Psoas muscle (tissue), 8 donors: ENCODE measurements at places on chromosomes 7 and 10. TPM values are rescaled to one million over a fixed set of nuclear protein-coding genes. Genes with fewer than 3 reads are reported as not detected.
A peak's percentile ranks its signal among the peaks of the same experiment; 100 is the strongest.

- no peak for DNase-seq
Measured at GRCh38 chr7:80783678-80784327, 135.0 kb downstream of the SEMA3C start.

Gene AKAP9
- polyA plus RNA-seq, result 6.0 TPM

DNA sequence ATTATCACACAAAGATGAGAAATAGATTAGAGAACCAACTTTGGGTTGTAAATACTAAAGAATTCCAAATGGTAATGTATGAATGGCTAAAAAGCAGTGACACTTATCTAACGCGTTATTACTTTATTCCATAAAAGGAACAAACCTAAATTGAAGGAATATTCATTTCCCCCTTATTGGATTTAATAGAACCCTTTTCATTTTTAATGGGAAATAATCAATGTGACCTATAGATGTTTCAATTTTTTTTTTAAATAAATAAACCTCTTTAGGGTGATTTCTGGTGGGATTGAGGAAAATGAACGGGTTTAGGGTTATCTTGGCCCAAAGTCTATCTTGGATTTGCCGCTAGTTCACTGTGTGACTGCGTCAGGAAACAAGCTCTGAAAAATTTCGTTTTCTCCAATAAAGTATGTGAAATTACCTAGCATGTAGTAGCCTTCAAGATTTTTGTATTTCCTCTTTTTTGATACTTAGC, 1.9 kb upstream of the ACBD5 start:
- DNase-seq, result no peak

DNA sequence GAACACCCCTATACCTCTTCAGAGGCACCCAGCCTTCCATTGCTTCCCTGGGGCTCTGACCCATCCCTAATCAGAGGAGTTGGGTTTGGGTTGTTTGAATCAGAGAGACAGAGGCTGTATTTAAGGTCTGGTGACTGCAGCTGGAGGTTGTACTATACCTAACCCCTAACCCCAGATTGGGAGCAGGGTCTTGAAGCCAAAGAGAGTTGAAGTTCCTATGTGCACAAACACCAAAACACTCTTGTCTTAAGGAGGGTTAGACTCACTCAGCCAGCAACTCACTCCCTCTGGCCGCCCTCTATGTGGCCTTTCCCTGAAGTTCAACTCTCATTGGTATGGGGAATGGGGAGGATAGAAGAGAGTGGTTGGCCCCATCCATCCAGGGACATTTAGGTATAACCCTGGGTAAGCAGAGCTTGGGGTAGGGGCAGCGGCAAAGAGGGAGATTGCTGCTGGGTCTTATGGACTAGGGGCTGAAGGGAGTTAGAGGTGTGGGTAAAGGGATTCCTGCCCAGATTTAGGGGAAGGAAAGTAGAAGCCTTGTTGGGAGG, 80.0 kb downstream of the PAX2 start:
- no peak for DNase-seq

DNA sequence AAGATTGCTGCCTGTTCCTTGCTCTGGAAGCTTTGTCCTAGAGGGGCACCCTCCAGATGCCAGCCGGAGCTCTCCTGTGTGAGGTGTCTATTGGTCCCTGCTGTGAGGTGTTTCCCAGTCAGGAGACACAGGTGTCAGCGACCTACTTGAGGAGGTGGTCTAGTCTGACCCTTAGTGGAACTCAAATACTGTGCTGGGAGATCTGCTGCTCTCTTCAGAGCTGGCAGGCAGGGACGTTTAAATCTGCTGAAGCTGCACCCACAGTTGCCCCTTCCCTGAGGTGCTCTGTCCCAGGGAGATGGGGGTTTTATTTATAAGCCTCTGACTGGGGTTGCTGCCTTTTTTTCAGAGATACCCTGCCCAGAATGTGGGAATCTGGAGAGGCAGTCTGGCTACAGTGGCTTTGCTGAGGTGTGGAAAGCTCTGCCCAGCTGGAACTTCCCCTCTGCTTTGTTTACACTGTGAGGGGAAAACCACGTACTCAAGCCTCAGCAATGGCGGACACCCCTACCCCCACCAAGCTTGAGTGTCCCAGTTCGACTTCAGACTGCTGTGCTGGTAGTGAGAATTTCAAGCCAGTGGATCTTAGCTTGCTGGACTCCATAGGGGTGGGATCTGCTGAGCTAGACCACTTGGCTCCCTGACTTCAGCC, 119.2 kb downstream of the PPP1R9A start:
- no peak for DNase-seq

DNA sequence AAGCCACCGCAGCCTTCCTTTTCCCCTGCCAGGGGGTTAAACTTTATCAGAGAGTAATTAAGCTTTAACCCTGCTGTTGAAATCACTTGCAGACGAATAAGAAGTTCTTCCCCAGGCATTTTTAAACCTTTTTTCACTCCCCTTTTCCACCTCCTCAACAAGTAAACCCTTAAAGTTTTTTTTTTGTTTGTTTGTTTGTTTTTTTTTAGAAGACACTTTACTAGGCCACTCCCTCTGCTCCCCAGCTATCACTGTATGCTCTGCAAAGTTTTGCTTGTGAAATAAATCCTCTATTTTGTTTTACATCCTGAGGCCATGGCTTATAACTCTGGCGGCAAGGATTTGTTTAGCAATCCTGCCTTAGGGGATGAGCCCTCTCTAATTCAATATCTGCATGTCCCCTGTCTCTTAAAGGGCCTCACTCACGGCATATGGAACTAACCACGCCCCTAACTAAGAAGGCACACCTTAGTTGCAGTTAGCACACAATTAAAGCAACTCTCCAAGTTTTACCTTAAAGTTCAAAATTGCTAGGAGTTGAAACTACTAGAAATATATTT, 1354.7 kb upstream of the LRRTM3 start:
- DNase-seq, result no peak

GRCh38 chr7:148978091-148978490, 50.2 kb downstream of the PDIA4 start:
- no peak for DNase-seq

Gene ADGRA1
- 0.05 TPM for polyA plus RNA-seq

DNA sequence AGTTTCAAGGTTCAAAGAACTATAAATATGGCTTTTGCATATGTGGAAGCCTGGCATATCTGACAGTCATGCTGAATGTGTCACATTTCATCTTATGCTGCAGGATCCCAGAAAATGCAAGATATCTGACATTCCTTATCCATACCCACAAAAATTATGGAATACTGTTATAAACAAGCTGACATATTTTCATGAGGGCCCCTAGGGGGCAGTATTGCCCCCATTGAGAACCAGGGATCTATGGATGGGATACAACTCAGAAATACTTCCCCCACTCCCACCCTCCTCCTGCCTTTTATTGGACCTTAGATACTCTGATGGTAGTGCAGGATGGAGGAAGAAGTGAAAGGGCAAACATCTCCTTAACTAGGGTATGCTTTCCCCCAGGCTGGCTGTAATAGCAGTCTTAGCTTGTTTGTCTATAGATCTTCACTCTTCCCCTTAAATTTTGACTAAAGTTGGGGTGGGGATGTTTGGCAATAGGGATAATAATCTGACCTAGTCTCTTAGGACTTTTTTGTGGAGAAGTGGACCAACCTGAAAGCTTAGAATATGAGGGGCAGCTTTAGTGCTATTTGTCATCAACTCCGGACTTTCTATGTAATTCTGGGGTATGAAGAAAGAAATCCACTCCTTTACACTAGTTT, 3.5 kb upstream of the GNGT1 start:
- DNase-seq, result no peak

DNA sequence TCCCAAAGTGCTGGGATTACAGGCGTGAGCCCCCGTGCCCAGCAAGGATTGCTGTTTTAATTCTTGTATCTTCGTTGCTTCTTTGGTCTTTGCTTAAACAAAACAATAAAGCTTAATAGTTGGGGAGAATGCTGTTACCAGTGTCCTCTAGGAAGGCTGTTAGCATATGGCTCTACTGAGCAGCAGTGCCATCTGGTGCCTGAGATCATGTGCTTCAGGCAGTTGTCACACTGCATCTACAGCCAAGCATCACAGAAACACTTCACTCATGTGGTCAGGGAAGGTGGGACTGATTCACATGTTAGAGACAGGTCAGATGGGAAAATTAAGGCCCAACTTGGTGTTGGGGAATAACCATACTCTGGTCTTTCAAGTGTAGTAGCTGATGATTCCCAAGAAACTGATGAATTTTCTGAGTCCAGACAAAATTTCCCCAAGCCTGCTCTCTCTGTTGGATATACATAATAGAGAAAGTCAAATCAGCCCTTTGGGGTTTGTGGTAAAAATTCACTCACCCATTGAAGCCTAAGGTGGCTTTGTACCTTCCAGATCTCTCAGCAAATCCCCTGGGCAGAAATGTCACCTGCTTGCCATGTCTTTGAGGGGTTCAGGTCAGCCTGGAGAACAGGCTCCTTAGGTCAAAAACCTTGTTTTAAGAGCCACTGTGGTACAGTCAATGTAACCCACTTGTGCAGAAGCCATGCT, 28.4 kb downstream of the UBE2D4 start:
- no peak for DNase-seq

Gene SLC26A3
- not detected for polyA plus RNA-seq

DNA sequence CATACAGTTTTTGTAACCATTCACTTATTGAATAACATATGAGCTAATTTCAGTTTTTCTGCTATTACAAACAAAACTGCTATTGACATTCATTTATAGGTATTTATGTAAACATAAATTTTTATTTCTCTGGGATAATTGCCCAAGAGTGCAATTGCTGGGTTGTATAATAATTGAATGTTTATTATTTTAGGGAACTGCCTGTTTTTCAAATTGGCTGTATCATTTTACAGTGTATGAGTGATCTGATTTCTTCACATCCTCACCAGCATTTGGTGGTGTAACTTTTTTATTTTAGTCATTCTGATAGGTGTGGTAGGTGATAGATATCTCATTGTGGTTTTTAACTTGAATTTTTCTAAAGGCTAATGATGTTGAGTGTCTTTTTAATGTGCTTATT, 26.4 kb downstream of the KIF11 start:
- DNase-seq, result no peak

DNA sequence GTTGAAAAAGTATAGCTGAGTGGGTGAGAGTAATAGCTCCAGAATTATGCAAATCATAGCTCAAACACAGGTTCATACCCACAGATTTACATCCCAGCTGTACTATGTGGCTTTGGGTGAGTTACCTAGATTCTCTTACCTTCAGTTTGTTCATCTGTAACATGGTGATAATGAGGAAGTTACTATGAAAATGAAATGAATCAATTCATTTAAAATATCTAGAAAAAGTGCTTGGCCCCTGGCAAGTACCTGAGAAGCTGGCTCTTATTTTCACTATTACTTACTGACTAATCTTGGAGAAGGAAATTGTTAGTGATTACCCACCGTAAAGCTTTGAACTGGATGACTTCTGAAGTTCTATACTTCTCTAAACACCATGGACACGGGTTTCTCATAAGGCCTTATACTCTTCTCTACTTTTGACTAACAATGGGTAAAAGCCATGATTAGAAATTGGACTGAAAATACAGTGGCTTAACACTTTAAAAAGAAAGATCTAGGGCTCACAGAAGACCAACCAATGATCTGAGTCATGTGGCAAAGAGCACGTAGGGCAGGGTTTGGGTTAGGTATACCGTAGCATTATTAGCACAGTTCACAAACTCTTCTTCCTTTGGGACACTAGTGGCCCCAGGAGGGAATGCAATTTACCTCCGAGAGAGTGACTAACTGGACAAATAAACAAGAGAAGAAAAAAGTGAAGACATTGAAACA, 149.2 kb downstream of the PLPP4 start:
- no peak for DNase-seq

- peak; percentile 75 for DNase-seq
Measured at GRCh38 chr10:78952686-78953085, 116.1 kb upstream of the ZMIZ1 start.

Gene C10orf62
- polyA plus RNA-seq, result 0.13 TPM

- DNase-seq, result no peak
Measured at GRCh38 chr10:131678171-131678570, 222.6 kb upstream of the PPP2R2D start.

GRCh38 chr7:23394488-23395171, 75.7 kb downstream of the IGF2BP3 start:
- no peak for DNase-seq

Gene SLC26A4
- 0.10 TPM for polyA plus RNA-seq

DNA sequence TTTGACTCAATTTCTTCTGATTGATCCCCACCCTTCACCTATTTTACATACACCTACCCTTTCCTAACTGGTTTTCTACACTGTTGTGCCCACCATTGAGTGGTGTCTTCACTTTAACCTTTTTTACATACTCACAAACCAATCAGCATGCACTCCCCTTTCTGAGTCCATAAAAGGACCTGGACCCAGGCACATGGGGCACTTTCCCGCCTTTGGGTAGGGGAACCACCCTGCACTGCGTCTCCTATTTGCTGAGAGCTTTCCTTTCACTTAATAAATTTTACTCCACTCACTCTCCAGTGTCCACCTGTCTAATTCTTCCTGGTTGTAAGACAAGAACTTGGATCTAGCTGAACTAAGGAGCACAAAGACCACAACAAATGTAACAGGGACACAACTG, 33.8 kb downstream of the ANKMY2 start:
- DNase-seq, result no peak

- DNase-seq, result no peak
Measured at GRCh38 chr7:66152371-66153191, 37.9 kb downstream of the CRCP start.

Gene ATRNL1
- polyA plus RNA-seq, result 1.4 TPM

Gene PNLIP
- polyA plus RNA-seq, result 0.10 TPM

DNA sequence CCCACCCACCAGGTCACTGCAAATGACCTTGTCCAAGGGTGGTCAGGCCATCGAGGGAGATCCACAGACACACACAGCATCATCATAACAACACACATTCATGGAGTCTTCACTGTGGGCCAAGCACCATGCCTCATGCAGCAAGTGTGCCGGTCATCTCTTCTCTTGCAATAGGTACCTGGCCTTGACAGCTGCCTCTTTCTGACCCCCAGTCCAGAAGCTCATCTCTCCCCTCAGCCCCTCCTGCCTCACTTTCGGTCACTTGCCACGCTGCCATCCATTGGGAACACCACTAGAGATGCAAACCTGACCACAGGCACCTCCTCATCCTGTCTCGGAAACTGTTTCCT, 75.9 kb downstream of the OAT start:
- DNase-seq, result no peak

- no peak for DNase-seq
Measured at GRCh38 chr10:74096777-74097176, 53.9 kb downstream of the AP3M1 start.

Gene EPO
- not detected for polyA plus RNA-seq

DNA sequence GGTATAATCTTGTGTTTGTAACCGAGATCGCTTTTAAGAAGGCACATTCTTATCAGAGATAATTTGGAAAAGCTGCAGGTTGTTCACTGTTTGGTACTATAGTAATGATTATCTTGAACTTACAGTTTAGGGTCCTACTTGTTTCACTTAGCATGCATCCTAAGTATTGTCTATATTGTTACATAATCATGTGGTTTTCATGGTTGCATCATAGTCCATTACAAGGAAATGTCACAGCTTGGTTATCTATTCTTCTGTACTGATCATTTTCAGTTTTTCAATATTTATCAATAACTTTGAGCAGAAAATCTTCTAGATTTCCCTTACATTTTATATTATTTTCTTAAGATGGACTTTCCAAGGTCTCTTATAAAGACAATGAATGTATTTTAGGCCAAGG, 116.3 kb downstream of the PLPP4 start:
- DNase-seq, result no peak

Gene DYDC2
- not detected for polyA plus RNA-seq
